A549 treated with ZK216348 at 1 μM for 4 hours (cell line): ENCODE measurements at places on chromosomes 7 and 10. TPM values are rescaled to one million over a fixed set of nuclear protein-coding genes. Genes with fewer than 3 reads are reported as not detected.

Gene GAD2
- not detected in 5 replicates for total RNA-seq

Gene EVX1
- 0.14 to 0.19 TPM (median 0.15 TPM) in 3 of 5 replicates, not detected in the others for total RNA-seq

Gene FRAT2
- total RNA-seq: 4.9 to 9.5 TPM (median 8.2 TPM) in 5 replicates

Gene ZNF365
- total RNA-seq: 0.79 to 1.3 TPM (median 0.93 TPM) in 5 replicates

Gene PAPSS2
- total RNA-seq: 16.1 to 24.0 TPM (median 21.9 TPM) in 5 replicates

Gene OPN4
- total RNA-seq: not detected in 5 replicates

Gene TLX1
- total RNA-seq: not detected in 5 replicates

Gene CPED1
- not detected in 5 replicates for total RNA-seq

Gene TMEM213
- not detected in 5 replicates for total RNA-seq

Gene GCK
- total RNA-seq: not detected in 5 replicates

Gene TRIL
- not detected in 5 replicates for total RNA-seq

Gene PODXL
- 31.3 to 59.3 TPM (median 41.8 TPM) in 5 replicates for total RNA-seq

Gene VAX1
- total RNA-seq: 1.3 to 1.6 TPM (median 1.4 TPM) in 5 replicates

Gene DGKI
- total RNA-seq: 0.11 to 0.97 TPM (median 0.35 TPM) in 3 of 5 replicates, not detected in the others

Gene PNLIPRP2
- total RNA-seq: 0.12 TPM in 1 of 5 replicates, not detected in the others

Gene FKBP6
- total RNA-seq: not detected in 5 replicates

Gene GPRIN2
- total RNA-seq: 18.5 to 45.5 TPM (median 38.5 TPM) in 5 replicates

Gene SPDYE18
- 0.26 TPM in 1 of 5 replicates, not detected in the others for total RNA-seq

Gene PLXDC2
- total RNA-seq: 0.09 TPM in 1 of 5 replicates, not detected in the others

Gene PCBD1
- 188 to 260 TPM (median 234 TPM) in 5 replicates for total RNA-seq

Gene TACC2
- 78.9 to 86.3 TPM (median 82.2 TPM) in 5 replicates for total RNA-seq

Gene CLIP2
- total RNA-seq: 12.7 to 21.5 TPM (median 17.1 TPM) in 5 replicates

Gene TAC1
- total RNA-seq: not detected in 5 replicates

Gene PON3
- 33.5 to 45.3 TPM (median 34.6 TPM) in 5 replicates for total RNA-seq

Gene COBL
- 4.1 to 5.9 TPM (median 4.5 TPM) in 5 replicates for total RNA-seq

Gene POLL
- total RNA-seq: 12.2 to 18.8 TPM (median 16.1 TPM) in 5 replicates

Gene KCNH2
- 0.71 to 1.2 TPM (median 0.98 TPM) in 5 replicates for total RNA-seq

Gene KIF11
- total RNA-seq: 23.7 to 46.9 TPM (median 35.8 TPM) in 5 replicates

Gene VENTX
- total RNA-seq: not detected in 5 replicates

Gene CYP2C19
- not detected in 5 replicates for total RNA-seq

Gene LHFPL3
- total RNA-seq: not detected in 5 replicates

Gene GPR85
- total RNA-seq: not detected in 5 replicates
